CD4-positive, alpha-beta T cell treated with Interleukin-17A for 1 hour (primary cell): ENCODE measurements at places on chromosomes 5 and 9.
A peak's percentile ranks its signal among the peaks of the same experiment; 100 is the strongest.

GRCh38 chr9:15743512-15743911 lies 190.7 kb downstream of the CCDC171 start:
- no peak for DNase-seq

DNA sequence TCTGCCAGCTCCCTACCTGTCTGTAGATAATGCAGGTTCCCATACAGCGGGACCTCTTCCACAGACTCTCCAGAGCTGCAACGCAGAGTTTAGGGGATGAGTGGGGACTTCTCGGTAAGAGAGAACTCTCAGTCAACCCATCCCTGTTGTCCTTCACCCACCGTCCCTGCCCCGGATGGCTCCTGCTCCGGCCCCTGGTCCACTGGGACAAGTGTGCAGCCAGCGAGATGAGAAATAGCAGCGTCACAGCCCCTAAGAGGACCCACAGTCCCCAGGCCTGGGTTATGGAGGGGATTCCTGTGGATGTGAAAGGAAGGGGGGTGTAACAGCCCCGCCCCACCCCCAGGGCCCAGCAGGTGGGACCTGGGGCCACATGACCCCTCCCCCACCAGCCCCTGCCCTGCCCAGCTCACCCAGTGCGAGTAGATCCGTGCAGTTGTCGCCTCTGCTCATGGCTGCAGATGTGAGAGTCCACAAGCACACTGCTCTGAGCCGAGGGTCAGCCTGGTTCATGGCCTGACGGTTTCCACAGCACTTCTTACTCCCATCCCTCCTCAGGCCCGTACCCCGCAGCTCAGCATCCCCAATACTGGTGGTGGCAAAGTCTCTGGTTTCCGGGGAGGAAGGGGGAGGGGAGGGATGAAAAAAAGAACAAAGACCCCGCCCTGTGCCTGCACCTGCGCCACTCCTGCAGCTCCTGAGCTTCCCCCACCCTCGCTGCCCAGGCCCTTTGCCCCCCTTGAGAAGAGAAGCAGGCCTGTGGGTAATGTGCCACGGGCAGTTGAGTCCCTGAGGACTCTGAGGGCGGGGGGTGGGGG lies at the start of gene SIT1:
SIT1 (minus strand) TSS at position 591 of the 818 bp plus-strand sequence; CDS start at position 513, 78 bp downstream.
- DNase-seq: peak; percentile 57

DNA sequence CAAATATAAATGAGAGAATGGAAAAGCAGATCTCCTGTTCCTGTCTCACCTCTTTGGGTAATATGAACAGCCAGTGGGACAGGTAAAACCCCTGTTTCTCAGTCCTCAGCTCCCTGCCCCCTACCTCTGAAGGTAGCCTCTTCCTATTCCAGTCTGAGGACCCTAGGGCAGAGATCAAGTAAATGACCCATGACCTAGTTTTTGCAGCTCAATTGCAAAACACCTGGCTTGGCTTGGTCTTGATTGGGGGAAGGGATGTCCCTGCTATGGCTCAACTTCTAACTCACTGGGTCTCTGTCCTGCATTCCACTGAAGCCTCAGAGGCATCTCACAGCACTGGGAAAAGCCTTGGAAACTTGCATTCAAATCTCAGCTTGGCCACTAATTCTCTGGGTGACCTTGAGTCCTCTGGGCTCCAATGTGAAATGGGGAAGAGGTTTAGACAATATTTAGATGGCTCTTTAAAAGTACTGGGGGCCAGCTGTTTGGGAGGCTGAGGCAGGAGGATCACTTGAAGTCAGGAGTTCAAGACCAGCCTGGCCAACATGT lies 1.6 kb upstream of the GALT start:
- no peak for DNase-seq

DNA sequence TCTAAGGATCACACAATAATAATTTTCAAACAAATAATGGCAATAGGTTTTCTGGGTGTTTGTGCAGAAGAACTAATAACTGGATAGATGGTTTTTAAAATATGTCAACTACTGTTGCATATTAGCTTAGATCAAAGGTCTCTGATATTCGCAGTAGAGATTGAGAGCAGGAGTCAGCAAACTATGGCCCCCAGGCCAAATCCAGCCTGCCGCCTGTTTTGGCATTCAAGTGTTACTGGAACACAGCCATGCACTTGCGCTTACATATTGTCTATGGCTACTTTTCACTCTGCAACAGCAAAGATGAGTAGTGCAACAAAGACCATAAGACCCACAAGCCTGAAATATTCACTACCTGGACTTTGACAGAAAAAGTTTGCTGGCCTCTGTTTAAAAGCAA lies 260.8 kb downstream of the GRIA1 start:
- no peak for DNase-seq

DNA sequence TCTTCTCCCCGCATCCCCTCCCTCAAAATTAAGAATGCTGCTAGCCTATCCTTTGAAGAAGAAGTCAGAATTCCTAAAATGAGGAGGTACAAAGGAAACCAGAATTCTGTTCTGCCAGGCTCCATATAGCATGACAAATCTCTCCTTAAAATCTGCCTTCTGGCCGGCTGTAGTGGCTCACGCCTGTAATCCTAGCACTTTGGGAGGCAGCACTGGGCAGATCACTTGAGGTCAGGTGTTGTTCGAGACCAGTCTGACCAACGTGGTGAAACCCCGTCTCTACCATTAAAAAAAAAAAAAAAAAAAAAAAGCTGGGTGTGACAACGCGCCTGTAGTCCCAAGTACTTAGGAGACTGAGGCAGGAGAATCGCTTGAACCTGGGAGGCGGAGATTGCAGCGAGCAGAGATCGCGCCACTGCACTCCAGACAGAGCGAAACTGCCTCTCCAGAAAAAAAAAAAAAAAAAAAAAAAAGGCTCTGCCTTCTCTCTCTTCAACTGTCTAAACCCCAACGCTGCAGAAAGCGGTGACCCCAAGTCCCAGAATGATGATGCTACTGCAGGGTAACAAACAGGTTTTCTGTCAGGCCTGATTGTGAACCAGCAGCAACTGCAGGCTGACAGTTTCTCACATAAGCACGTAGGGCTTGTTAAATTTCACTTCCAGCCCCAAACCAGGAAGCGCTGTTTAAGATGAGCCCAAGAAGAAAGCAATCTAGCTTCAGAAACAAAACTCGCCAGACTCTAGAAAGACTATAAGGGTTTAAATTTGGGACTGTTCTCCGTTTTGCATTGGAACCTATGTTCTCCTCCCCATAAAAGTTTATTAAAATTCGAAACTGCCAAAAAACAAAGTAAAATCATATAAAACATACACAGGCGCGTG lies 963 bp upstream of the CAST start:
- DNase-seq: peak; percentile 61

DNA sequence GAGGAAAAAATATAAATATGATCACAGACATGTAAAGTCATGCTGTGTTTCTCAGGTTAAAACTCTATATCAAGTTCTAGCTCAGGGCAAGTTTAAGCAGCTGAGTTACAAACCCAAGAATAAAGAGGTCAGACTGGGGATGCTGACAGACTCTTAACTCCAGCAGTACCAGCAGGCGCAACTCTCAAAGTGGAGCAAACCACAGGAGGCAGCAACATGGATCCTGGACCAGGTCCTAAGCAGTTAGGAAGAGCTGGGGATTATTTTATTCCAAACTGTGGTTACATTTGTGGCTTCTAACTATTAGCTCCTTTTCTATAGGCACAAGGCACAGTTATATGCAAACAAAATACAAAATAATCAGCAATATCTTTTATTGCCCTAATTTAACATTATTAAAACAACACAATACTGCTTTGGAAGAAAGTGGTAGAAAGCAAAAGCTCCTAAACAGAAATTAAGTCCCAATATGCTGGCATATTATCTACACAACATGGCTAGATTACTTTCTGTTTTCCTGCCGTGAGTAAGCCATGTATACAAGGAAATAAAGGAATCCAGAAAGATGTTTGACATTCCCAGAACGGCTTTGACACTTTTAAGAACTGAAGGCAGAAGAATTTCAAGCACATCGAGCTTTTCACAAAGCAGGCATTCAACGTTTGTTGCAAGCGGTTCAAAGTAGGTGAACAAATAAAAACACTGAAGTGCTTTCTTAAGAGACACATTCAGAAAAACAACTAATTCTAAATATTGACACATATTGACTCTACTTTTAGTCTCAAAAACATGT lies 378.8 kb upstream of the ZNF608 start:
- no peak for DNase-seq

DNA sequence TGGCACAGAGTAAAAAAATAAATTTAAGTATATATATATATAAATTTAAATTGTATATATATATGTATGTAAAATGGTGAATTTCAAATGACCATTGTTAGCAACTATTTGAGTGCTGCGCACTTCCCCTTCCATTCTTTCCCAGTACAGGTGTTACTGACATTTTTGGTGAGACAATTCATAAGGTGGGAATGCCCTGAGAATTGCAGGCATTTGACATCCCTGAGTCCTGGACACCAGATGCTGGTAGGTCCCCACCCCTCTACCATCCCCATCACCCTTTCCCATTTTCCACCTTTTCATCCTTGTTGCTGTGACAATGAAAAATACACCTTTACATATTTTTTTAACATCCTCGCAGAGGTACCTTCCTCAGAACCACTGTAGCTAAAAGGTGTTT lies 91.6 kb downstream of the SLC1A3 start:
- DNase-seq: no peak

- DNase-seq: no peak
These were observed 126.4 kb upstream of the CCNG1 start for GRCh38 chr5:163310997-163311396.

DNA sequence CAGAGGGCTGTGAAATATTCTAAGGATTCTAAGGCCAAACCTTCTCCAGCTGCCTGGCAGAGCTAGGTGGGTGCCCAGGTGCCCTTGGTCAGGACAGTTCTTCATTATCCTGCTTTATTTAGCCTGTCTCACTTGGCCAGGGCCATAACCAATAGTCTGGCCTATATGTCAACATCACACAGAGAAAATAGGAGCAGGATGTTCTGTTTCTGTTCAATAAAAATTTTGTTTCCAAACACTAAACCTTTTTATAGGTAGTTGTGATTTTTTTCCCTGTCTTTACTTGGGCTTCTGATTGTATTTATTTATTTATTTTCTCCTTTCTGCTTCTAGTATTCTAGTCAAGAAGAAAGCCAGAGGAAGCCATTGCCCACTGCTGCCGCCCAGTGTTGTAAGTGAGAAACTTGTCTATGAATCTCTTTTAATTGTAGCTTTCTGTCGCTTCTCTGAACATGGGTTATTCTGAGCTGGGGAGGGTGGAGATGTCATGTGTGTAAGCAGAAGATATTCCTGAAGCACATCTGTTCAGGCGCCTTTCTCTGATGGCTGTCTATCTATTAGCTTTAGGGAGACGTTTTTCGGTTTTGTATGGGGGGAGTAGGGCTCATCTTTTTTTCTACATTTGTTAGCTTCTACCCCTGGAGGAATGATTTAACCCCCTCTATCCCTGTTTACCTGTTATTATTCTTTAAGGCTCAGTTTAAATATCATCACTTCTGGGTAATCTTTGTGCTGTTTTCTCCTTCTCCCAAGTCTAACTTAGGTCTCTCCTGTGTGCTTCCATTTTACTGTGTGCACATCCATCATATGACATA lies 97.1 kb downstream of the UNC13B start:
- peak; percentile 57 for DNase-seq

GRCh38 chr5:131496400-131496713 lies 138.7 kb downstream of the RAPGEF6 start:
- DNase-seq: no peak

DNA sequence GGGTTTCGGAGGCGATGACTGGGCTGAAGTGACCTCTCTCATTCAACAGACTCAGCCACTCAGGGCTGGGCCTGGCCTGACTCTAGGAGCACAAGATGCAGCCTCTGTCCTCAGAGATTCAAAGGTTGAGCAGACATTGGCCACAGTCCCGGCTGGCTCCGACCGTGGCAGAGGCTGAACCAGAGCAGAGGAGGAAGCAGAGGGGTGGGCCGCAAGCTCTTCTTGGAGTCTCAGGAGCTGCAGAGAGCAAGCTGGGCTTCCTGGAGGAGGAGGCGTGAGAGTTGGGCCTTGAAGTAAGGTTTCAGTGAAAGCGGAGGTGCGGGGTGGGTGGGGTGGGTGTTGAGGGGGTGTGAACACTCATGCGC lies 37.6 kb downstream of the ALG2 start:
- DNase-seq: no peak

DNA sequence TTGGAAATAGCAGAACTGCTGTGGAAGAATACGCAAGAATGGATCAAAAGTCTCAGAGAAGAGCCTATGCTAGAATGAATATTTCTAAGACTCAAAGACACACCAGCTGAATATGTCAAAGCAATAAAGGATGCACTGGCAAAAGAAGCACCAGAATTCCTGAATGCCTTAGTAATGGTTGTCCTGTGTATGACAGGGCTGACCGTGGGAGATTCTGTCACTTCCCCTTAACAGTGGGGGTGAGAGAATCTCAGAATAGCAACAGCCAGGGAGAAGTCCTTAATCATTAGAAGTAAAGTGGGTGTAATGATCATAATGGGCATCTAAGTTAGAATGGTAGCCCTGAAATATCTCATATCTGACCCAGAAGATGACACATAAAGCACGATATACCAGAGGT lies 14.6 kb upstream of the PRR16 start:
- DNase-seq: no peak

GRCh38 chr5:124803617-124804323 lies 57.3 kb upstream of the ZNF608 start:
- DNase-seq: no peak

GRCh38 chr9:77589046-77589795 lies 58.9 kb downstream of the GNA14 start:
- no peak for DNase-seq

DNA sequence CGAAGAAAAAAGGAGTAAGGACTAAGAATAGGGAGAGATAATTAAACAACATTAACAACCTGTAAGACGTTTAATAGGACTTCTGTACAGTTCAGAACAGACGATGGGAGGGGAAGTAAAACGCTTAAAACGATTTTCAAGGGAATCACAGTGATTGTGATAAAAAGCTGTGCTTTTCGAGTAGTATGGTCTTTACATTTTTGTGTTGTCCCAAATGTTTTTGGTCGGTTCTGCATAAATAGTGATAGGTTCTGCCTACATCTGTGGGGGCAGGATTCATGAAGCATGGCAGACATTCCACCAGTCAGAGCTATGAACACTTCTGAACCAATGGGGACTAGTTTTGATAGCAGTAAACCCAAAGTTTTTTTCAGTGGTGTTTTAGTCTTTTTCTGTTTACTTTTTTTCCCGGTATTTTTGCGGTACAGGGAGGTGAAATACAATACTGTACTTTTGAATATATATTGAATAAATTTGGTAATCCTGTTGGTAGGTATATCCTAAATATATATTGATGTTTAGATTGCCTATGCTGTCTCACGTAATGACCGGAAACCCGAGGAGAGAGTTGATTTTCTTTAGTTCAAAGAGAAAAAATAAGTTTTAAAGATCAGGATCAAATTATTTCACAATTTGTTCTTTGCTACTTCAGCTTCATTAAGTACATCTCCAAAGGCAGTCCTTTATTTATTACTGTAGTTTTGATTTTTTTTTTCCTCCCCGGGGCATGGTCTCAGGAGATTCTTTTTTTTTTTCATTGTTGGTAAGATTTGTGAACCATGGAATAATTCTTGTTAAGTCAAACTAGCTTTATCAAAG lies 1.3 kb downstream of the ERBIN start:
- DNase-seq: peak; percentile 59

- DNase-seq: peak; percentile 73
These were observed 57.7 kb downstream of the DUSP1 start for GRCh38 chr5:172713113-172713808.

- no peak for DNase-seq
These were observed 25.4 kb upstream of the WWC1 start for GRCh38 chr5:168266016-168266415.

- DNase-seq: no peak
These were observed 1306.5 kb upstream of the CDH9 start for GRCh38 chr5:28344836-28345433.

GRCh38 chr5:76025069-76025468 lies 58.1 kb upstream of the SV2C start:
- no peak for DNase-seq

- DNase-seq: no peak
These were observed 31.9 kb upstream of the SPDL1 start for GRCh38 chr5:169551696-169552095.
